ENCODE measurements at places on chromosomes 5 and 9.
A peak's percentile ranks its signal among the peaks of the same experiment; 100 is the strongest.

DNA sequence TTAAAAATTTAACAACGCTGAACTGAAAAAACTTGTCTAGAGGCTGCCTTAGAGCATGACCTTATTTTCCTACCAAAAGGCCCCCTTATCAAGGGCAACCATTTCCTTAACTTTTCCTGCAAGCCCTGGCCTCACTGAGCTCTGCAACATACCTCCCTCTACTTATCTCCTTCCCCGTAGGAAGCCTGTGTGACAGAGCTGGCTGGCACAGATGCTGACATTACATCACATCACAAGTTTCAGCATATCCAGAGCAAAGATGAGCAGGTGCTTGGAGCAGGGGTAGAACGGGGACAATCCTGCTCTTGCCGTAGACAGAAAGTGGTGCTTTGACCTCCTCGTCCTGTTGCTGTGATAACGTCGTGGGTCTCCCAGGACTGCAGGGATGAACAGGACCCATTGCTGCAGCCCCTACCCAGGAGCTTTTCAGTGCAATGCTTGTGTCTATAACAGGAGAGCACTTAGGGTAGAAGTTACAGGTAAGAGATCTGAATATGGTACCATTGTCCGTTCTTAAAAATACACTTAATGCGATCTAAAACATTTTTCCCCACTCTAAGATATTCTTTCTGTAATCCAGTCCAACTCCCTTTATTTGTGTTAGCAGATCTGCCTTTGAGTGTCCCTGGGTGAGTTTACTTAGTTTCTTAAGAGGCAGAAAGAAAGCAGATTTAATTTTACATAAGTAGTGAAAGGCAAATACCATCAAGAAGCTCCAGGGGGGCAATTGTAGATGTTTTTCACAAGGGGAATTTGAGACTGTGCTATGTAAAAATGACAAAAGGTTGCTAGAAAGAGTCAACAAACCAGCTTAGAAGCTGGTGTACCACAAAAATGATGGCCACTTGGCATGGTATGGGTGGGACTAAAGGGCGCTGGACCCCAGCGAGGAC, 101.9 kb upstream of the EFNA5 start:
- DNase-seq: no peak

DNA sequence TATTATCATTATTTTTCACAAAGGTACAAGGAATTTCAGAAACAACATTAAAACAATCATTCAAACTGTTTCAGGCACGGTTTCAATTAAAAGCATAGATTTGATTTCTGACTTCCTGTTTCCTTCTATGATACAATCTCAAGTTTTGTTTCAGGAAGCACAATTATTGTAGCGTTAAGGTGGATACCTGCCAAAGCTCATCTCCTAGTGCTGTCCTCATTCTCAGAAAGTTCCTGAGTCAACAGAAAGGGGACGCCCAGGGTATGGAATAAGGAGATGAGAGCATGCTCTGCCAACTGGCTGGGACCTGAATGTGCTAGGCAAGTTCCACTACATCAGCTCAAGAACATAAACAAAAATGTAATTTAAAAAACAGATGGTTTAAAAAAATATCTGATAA, 2.0 kb upstream of the TRIM14 start:
- no peak for DNase-seq

DNA sequence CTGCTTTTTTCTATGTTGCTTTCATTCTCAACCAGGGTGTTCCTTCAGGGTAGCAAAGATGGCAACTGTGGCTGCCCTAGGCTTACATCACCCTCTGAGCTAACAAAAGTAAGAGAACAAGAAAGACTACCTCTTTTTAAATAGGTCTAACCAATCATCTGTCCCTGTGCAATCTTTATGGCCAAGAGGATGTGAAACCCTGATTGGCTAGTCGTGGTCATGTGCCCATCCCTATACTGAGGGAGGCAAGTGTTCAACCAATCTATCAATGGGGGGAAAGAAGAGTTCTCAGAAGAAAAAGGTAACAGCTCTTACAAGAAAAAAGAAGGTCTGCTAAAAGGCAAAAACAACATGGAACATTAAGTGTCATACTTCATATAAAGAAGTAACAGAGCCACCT, 11.7 kb upstream of the SNCAIP start:
- no peak for DNase-seq

DNA sequence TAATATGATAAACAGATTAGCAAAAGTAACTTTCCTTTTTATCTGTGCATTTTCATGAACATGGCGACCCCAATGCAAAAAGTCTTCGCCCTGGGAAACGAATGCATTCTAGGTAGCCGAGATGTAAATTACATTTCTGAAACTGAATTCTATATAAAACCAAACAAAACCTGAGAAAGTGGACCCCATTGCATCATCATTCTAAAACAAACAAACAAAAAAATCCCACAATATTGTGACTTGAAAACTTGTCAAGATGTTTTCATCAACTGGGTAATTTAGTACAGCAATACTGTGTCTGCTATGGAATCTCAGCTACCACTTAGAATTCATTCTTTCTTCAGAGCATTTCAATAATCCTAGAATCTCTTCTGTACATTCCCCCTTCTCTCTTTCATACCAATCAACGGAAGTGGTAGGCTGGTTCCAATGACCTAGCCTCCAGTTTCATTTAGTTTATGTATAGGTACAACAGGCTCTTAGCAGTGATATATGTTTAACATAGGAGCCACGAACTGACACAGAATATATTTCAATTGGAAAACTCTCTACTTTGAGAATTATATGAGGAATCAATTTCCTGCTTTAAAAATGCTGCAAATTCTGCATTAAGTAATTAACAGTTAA, 85.6 kb downstream of the FBXW11 start:
- no peak for DNase-seq

- no peak for DNase-seq
These were observed 70.0 kb downstream of the RXRA start for GRCh38 chr9:134396258-134396742.

- no peak for DNase-seq
These were observed 585.3 kb upstream of the CCNG1 start for GRCh38 chr5:162852134-162852533.

- DNase-seq: no peak
These were observed 32.8 kb downstream of the TUT7 start for GRCh38 chr9:86321373-86321772.

DNA sequence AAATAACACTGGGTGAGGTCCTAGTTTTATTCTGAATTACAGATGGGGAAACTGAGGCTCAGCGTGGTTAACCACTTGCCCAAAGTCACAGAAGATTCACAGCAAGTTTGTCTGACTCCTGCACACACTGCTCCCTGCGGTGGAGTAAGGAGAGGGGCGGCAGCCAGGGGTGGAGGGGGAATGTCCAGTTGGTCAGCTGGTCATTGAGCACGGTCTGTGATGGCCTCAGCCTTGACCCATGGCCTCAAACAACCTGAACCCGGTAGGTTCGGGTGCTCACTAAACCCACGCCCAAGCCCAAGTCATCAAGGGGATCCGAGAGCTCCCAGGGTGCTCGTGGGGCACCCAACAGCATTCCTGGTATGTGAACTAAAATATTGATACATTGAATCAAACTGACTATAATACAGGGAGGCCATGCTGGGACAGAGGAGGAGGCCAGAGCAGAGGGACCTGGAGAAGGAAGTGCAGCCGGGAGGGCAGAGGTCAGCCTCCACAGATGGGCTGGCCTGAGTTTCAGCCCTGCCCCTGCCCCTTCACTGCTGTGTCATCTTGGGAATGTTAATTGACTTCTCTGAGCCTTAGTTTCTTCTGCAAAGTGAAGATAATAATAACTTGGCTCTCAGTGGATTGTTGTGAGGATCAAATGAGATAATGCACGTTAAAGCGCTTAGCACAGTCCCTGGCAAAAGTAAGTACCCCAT, 3.6 kb upstream of the IL17B start:
- no peak for DNase-seq

DNA sequence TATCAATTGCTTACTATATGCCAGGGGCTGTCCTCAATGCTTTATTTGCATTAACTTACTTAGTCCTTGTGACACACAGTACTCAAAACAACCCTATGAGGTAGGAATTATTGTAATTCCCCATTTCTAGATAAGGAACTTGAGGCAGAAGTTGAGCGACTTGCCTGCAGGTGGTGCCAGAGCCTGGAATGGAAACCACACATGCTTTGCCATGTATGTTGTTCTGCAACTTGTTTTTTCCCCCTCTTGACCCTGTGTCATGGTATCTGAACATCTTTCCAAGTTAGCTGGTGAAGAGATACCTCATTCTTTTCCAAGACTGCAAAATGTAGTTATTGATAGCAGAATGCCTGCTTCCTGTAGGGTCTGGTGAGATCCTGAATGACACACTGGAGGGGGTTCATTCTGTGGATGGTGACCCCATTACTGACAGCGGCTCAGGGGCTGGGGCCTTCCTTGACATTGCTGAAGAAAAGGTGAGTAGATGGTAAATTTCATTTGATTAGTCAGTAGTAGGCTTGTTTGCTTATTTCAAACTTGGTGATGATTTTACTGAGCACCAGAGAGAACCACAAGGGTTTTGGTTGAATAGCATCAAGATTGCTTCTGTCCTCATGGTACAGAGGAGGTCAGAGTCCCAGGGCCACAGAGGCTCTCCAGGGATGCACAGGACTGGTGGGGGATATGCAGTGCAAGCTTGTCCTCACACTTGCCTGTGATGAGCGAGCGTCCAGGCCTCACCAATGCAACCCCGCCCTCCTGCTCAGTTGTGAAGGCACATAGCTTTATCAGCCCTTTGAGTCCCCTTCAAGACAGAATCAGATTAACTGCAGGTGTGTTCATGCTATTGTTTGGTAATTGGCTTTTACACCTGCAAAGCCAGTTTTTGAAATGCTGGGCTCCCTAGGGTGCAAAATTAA, 57.0 kb downstream of the COL15A1 start:
- peak; percentile 25 for DNase-seq

- no peak for DNase-seq
These were observed 525.9 kb upstream of the ZNF608 start for GRCh38 chr5:125272357-125272756.

- no peak for DNase-seq
These were observed 323.8 kb downstream of the PDE4D start for GRCh38 chr5:59569608-59570334.

DNA sequence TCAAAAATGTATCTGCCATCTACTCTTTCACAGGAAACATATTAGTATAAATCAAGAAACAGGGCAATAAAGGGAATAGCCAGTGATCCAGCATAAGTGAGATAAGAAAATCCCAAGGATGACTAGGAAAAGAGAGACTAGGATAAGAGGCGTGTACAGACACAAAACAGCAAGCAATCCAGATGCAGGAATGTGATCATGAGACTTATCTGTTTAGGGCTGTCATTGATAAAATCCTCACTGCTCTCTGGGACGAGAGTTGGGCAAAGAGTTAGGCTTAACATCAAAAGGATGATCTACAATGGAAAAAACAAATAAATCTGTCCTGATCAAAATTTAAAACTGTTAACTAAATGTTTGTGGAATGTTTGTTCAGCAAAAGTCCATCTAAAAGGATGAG, 1156.8 kb upstream of the C9orf72 start:
- no peak for DNase-seq

DNA sequence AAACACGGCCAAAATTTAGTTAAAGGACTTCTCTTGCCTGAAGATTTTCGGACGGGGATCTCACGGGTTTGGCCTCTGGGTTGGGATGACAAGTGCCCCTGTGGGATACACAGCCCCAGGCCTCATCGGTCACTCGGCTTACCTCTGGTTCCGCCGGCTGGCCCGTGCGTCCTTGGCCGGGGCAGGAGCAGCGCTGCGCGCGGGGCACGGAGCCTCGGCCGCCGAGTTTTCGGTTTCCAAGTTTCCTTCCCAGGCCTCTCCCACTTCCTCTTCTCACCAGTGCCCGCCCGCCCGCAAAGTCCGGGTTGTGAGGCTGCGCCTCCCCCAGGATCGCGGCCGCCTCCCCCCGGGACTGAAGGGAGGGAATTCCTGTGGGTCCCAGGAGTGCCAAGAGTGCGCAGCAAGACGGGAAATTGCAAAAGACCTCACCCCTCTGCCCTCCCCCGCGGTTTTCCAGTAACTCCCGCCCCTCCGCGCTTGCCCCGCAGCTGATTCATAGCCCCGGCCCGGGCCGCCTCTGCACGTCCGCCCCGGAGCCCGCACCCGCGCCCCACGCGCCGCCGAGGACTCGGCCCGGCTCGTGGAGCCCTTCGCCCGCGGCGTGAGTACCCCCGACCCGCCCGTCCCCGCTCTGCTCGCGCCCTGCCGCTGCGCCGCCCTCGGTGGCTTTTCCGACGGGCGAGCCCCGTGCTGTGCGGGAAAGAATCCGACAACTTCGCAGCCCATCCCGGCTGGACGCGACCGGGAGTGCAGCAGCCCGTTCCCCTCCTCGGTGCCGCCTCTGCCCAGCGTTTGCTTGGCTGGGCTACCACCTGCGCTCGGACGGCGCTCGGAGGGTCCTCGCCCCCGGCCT, at the start of gene OSMR:
Gene OSMR (plus strand): TSS at position 487 of the 853 bp plus-strand sequence. CDS start 23,033 bp downstream, outside the sequence.
- DNase-seq: no peak

- DNase-seq: no peak
These were observed 110.1 kb upstream of the LRRTM2 start for GRCh38 chr5:138985256-138985655.

DNA sequence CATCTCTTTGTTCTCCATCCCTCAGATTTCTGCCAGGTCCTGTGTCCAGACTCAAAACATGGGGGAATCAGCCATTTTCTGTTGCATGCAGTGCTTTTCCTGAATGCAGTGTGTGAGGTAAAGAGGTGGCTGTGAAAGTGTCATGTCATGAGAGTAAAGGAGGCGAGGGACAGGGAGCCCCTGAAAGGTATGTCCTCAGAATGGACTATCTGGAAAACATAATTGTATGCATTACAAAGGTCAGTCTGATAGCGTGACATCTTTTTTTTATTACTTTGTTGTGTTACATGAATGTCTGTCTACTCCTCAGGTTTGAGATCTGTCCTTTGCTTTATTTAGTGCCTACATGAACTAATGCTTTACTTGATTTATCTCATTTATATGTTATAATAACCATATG, 239.1 kb downstream of the MAN2A1 start:
- no peak for DNase-seq

- no peak for DNase-seq
These were observed 1897.5 kb downstream of the EFNA5 start for GRCh38 chr5:105773241-105773640.

Data from activated CD8-positive, alpha-beta memory T cell treated with anti-CD3 and anti-CD28 coated beads for 1 hour (primary cell).